ENCODE measurements at places on chromosomes 7 and 10. TPM values are rescaled to one million over a fixed set of nuclear protein-coding genes. Genes with fewer than 3 reads are reported as not detected.

- H3K4me1 ChIP-seq = no peaks in the 10 kb centered on the region
- H3K4me3 ChIP-seq = no peak overlapping the region
- no peaks in the 10 kb centered on the region for H3K27me3 ChIP-seq
- no peak overlapping the region for H3K27ac ChIP-seq
Measured at GRCh38 chr10:29870522-29871044, 188.8 kb downstream of the JCAD start.

Gene GAD2
- total RNA-seq = 0.47 TPM

DNA sequence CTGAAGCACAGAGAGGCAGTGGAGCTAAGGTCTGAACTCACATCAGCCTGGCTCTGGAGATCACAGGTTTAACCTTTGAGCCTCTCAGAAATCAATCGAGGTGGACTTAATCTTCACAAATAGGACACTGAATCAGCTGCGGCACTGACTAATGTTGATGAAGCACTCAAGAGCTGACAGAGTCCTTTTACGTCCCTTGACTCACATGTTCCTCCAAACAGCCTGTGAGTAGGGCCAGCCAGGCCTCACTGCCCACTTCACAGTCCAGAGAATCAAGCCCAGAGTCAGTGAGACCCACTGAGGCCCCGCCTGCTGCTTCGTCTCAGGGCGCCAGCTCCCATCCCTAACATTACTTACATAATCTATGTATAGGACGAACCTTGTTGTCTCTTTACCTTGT lies 63.1 kb downstream of the TNS3 start:
- DNase-seq = no peak
- H3K36me3 ChIP-seq = no peaks in the 10 kb centered on the region
- H3K4me1 ChIP-seq = peaks cover 6% of the 10 kb centered on the region
- H3K27me3 ChIP-seq = no peaks in the 10 kb centered on the region

Gene NEURL1
- 0.73 TPM for total RNA-seq

GRCh38 chr10:45593938-45594275 lies 78.7 kb downstream of the ZFAND4 start:
- H3K4me1 ChIP-seq = no peaks in the 10 kb centered on the region
- H3K27me3 ChIP-seq = peaks cover 2% of the 10 kb centered on the region
- no peak overlapping the region for H3K27ac ChIP-seq
- peak overlapping the region; percentile 52 for H3K4me3 ChIP-seq
- no peak for DNase-seq
- H3K36me3 ChIP-seq = no peaks in the 10 kb centered on the region

- no peak for DNase-seq
- no peak overlapping the region for H3K4me3 ChIP-seq
- H3K4me1 ChIP-seq = no peaks in the 10 kb centered on the region
- no peaks in the 10 kb centered on the region for H3K27me3 ChIP-seq
Measured at GRCh38 chr10:18402853-18403252, 248.5 kb downstream of the NSUN6 start.

Gene MYOZ1
- 2.7 TPM for total RNA-seq

DNA sequence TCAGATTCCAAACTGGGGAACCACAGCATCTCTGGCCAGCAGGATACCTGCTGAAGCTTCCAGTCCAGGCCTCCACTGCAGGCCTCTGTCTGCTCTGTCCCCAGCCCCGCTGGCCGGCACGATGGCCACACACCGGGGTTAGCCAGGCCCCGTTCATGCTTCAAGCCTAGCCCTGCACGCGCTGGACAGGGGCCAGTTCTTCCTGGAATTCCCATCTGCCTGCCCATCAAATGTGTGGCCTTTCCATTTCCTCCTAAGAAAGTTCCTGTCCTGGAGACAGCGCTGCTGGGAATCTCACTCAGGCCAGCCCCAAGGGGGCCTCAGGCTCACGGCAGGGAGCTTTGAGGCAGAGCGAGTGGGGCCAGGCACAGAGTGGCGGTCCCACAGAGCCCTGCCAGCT lies 18.0 kb downstream of the SH2B2 start:
- H3K4me3 ChIP-seq = no peak overlapping the region
- H3K27ac ChIP-seq = no peak overlapping the region

- no peaks in the 10 kb centered on the region for H3K36me3 ChIP-seq
- H3K4me3 ChIP-seq = no peak overlapping the region
- no peak overlapping the region for H3K27ac ChIP-seq
- DNase-seq = no peak
Measured at GRCh38 chr7:28005075-28005846, 175.3 kb downstream of the JAZF1 start.

DNA sequence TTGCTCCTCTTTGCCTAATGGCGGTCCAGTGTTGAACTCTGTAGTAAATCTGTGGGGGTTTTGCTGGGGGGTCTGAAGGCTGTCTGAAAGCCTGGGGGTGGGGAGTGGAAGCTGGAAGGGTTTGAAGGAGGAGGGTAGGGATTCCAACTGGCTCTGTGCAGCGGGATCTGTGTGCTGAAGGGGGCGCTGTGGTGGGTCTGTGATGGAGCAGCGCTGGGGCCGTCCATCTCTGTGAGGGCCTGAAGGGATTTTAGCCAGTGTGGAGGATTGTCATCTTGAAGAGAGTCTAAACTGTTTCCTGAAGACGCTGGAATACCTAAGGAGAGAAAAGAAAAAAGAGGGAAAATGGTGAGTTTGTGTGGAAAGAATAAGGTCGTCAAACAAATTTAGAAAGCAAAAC lies 129.2 kb downstream of the STRA8 start:
- H3K27me3 ChIP-seq = no peaks in the 10 kb centered on the region
- no peak overlapping the region for H3K27ac ChIP-seq
- no peak overlapping the region for H3K4me3 ChIP-seq
- no peaks in the 10 kb centered on the region for H3K36me3 ChIP-seq
- DNase-seq = peak; percentile 72
- no peaks in the 10 kb centered on the region for H3K4me1 ChIP-seq

Gene PLEKHS1
- not detected for total RNA-seq

DNA sequence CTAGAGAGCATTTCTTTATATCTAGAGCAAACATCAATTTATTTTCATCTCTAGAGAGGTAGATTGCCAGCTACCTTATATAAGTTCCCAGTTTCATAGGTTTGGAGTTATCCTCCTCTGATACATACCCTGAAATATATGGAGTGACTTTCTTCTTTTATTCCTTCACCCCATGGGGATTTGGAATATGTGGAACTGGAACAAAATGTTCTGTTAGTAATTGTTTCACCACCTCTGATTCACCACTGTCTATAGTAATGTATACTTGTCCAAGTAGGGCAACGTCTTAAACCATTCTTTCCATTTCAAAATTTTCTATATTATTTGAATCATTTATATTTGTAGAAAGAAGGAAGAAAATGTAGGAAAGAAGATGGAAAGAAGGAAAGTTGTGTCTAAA lies 511.2 kb upstream of the KCND2 start:
- H3K36me3 ChIP-seq = no peaks in the 10 kb centered on the region
- H3K27me3 ChIP-seq = no peaks in the 10 kb centered on the region
- no peak overlapping the region for H3K4me3 ChIP-seq
- H3K27ac ChIP-seq = no peak overlapping the region
- no peak for DNase-seq
- H3K4me1 ChIP-seq = no peaks in the 10 kb centered on the region

Gene CPVL
- 40.0 TPM for total RNA-seq

- no peaks in the 10 kb centered on the region for H3K27me3 ChIP-seq
- no peak for DNase-seq
- H3K4me1 ChIP-seq = peaks cover 6% of the 10 kb centered on the region
- no peaks in the 10 kb centered on the region for H3K36me3 ChIP-seq
- no peak overlapping the region for H3K4me3 ChIP-seq
Measured at GRCh38 chr10:29204070-29204800, 84.6 kb upstream of the LYZL1 start.

Gene TMEM26
- 1.9 TPM for total RNA-seq

DNA sequence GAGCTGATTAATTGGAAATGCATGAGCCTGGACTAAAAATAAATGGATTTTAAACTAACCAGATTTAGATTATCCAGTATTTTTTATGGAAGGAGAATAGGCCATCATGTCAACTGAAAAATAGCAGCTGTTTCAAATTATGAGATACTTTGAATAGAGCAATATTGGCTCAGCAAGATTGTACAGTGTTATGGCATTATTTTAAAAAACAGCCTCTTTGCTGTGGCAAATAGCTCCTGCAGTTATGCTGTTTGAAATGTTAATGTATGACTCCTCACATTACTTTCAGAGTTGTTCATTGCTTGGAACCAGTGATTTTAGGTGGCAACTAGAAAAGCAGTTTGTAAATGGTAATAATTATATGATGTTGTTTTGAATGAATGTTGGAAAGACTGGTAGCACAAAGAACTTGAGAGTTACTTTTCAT lies 244.5 kb downstream of the KIAA1217 start:
- peaks cover 6% of the 10 kb centered on the region for H3K4me1 ChIP-seq
- no peaks in the 10 kb centered on the region for H3K27me3 ChIP-seq
- no peak for DNase-seq
- H3K27ac ChIP-seq = no peak overlapping the region
- no peaks in the 10 kb centered on the region for H3K36me3 ChIP-seq

Gene CDH23
- 1.9 TPM for total RNA-seq

Gene TWIST1
- 0.31 TPM for total RNA-seq

GRCh38 chr7:50610521-50611277 lies 45.5 kb upstream of the DDC start:
- no peak for DNase-seq
- H3K4me3 ChIP-seq = no peak overlapping the region
- peaks cover 44% of the 10 kb centered on the region for H3K36me3 ChIP-seq
- H3K4me1 ChIP-seq = no peaks in the 10 kb centered on the region

DNA sequence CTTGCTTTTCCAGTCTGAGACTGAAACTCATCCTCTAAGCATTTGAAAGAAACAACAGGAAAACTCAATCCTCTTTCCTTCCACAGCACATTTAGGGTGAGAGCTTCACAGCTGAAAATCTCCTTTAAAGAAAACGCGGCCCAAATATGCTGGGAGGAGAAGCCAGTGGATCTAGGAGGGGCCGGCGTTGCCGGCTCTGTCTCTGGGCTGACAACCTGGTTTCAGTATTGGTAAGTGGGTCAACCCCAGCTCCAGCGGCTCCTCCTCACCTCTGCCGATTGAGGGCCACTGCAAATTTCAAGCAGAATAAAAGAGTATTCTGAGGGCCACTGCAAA lies 75.3 kb upstream of the CPXM2 start:
- H3K27me3 ChIP-seq = peaks cover 3% of the 10 kb centered on the region
- peaks cover 8% of the 10 kb centered on the region for H3K4me1 ChIP-seq
- H3K36me3 ChIP-seq = no peaks in the 10 kb centered on the region

DNA sequence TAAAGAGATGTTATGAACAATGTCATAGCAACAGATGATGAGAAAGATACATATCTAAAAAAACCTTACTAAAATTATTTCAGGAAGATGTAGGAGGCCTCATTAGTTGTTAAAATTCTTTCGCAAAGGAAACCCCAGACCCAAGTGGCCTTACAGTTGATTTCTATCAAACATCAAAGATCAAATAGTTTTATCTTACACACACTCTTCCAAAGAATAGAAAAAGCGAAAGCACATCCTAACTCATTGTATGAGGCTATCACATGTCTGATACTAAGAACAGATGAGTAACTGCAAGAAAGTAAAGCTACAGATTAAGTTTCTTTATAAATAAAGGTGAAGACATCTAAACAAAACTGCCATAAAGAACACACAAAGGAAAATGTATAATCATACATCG lies 82.9 kb upstream of the GDF10 start:
- H3K36me3 ChIP-seq = no peaks in the 10 kb centered on the region
- no peaks in the 10 kb centered on the region for H3K27me3 ChIP-seq

DNA sequence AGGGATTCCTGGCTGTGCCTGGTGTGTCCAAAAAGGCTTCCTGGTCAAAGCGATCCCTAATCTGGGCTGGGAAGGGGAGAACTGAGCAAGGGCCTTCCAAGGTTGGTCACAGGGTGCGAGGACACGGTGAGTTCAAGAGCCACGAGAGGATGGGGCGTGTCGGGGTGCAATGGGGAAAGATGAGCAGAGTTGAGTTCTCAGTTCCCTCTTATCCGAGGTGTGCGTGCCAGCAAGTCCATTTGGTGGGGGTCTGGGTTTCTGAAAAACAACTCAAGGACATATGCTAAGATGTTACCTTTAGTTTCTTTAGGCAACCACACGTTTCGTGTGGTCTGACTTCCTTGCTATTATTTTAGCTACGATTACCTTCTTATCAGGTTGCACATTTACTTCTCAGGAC lies 1.3 kb downstream of the ZNF775 start:
- H3K4me3 ChIP-seq = peak overlapping the region; percentile 91
- peaks cover 45% of the 10 kb centered on the region for H3K4me1 ChIP-seq
- H3K27ac ChIP-seq = no peak overlapping the region
- peaks cover 10% of the 10 kb centered on the region for H3K36me3 ChIP-seq
- H3K27me3 ChIP-seq = no peaks in the 10 kb centered on the region

DNA sequence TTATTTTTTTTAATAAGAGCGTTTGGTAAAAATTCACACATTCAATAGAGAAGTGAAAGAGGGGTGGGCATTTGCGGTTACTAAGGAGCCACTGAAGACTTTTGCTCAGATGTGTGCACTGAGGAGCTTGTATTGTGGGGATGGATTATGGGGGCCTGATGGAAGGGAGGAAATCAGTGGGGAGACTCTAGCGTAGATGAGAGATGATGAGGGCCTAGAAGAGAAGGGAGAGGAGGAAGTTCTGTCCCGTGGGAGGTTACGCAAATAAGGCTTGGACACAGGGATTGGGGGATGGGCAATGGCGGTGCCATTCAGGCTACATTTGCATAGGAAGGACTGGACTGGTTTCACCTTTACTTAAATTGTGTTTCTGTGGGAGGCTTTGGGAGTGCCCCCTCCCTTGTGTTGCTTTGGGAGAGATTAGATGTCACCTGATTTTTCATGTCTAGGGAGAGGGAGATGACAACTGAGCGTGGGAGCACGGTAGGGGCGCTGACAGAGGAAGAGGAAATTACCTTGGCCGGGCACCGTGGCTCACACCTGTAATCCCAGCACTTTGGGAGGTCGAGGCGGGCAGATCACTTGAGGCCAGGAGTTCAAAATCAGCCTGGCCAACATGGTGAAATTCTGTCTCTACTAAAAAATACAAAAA lies 2.2 kb upstream of the HIP1 start:
- H3K4me1 ChIP-seq = peaks cover 5% of the 10 kb centered on the region
- H3K4me3 ChIP-seq = no peak overlapping the region
- H3K27ac ChIP-seq = no peak overlapping the region

- H3K27me3 ChIP-seq = no peaks in the 10 kb centered on the region
- DNase-seq = no peak
- H3K27ac ChIP-seq = no peak overlapping the region
- peaks cover 7% of the 10 kb centered on the region for H3K4me1 ChIP-seq
- no peak overlapping the region for H3K4me3 ChIP-seq
Measured at GRCh38 chr7:2729893-2730716, 42.1 kb downstream of the AMZ1 start.

DNA sequence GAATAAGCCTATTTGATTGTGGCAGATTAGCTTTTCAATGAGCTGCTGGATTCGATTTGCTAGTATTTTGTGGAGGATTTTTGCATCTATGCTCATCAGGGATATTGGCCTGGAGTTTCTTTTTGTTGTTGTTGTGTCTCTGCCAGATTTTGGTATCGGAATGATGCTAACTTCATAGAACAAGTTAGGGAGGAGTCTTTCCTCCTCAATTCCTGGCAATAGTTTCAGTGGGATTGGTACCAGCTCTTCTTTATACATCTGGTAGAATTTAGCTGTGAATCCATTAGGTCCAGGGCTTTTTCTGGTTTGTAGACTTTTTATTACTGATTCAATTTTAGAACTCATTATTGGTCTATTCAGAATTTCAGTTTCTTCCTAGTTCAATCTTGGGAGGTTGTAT lies 43.4 kb upstream of the KLF14 start:
- no peak overlapping the region for H3K27ac ChIP-seq
- H3K4me1 ChIP-seq = no peaks in the 10 kb centered on the region
- no peaks in the 10 kb centered on the region for H3K36me3 ChIP-seq
- H3K27me3 ChIP-seq = no peaks in the 10 kb centered on the region
- DNase-seq = no peak

Gene POM121L12
- not detected for total RNA-seq

Data from H1 (cell line).